EL (cell line): ENCODE measurements at places on chromosomes 7 and 10.

- DNase-seq, result peak; percentile 78
Measured at GRCh38 chr10:33453081-33454025, 118.9 kb upstream of the NRP1 start.

DNA sequence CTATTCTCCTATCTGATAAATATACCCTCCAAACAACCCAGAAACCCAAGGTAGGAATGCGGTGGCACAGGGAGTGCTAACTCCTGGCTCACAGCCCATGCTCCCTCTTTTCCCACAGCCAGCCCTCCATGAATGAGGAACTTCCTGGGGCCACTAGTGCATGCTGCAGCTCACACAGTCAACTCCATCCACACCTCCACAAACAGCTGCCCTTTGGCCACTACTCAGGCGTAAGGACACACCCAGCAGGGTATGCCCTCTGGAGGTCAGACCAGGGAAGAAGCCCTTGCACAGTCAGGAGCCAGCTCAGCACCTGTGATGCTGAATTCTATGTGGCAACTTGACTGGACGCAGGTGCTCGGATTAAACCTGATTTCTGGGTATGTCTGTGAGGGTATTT, 85.2 kb upstream of the PIK3CG start:
- DNase-seq, result no peak

GRCh38 chr7:54469740-54470139, 72.4 kb upstream of the VSTM2A start:
- no peak for DNase-seq

- peak; percentile 55 for DNase-seq
Measured at GRCh38 chr7:27576360-27576944, 86.2 kb downstream of the HIBADH start.

- DNase-seq, result no peak
Measured at GRCh38 chr7:36301914-36302771, 87.5 kb upstream of the ANLN start.

GRCh38 chr10:18044976-18045720, 93.4 kb downstream of the SLC39A12 start:
- DNase-seq, result peak; percentile 73

DNA sequence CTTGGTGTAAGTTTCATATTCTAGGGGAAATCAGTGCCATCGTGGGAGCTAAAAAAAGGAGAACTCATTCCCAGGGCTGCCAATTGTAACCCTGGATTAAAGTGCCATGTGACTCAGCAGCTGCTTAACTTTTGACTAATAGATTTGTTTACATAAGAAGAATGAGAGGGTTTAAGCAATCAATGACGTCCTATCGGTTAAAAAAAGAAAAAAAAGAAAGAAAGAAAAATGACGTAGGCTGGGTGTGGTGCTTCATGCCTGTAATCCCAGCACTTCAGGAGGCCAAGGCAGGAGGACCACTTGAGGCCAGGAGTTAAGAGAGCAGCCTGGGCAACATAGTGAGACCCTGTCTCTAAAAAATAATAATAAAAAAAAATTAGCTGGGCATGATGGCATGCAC, 116.2 kb upstream of the AFAP1L2 start:
- DNase-seq, result peak; percentile 84

DNA sequence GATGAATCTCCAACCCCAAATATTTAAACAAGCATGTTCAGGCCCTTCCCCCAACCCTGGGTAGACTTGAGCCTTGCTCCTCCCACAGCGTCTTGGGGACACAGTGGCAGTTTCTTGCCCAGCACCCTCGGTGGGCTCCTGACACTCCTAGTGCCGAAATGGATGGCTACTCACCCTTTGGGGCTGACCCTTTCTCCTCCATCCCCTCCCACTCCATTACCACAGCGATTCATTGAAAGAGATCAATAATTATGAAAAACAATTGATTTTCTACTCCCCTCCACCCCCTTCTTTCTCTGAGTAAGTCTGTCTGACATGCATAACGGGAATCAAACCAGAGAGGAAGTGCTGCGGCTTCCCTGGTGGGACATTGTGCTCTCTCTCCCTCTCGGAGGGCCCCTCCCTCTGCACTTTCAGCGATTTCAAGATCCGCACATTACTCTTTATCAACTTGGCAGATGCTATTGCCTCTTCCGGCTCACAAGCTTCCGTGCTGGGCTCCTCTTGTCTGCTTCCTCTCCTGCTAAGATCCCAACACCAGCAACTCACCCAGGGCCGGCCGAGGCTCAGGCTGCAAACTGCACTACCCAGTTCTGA, 79.0 kb upstream of the PLXNA4 start:
- peak; percentile 21 for DNase-seq

- no peak for DNase-seq
Measured at GRCh38 chr10:17037910-17038309, 91.7 kb downstream of the CUBN start.
